ENCODE measurements at places on chromosomes 7 and 10.
A peak's percentile ranks its signal among the peaks of the same experiment; 100 is the strongest.

GRCh38 chr10:73905256-73906020 lies 5.5 kb upstream of the PLAU start:
- no peak for DNase-seq

GRCh38 chr10:72079356-72079755 lies 9.0 kb downstream of the SPOCK2 start:
- DNase-seq = no peak

DNA sequence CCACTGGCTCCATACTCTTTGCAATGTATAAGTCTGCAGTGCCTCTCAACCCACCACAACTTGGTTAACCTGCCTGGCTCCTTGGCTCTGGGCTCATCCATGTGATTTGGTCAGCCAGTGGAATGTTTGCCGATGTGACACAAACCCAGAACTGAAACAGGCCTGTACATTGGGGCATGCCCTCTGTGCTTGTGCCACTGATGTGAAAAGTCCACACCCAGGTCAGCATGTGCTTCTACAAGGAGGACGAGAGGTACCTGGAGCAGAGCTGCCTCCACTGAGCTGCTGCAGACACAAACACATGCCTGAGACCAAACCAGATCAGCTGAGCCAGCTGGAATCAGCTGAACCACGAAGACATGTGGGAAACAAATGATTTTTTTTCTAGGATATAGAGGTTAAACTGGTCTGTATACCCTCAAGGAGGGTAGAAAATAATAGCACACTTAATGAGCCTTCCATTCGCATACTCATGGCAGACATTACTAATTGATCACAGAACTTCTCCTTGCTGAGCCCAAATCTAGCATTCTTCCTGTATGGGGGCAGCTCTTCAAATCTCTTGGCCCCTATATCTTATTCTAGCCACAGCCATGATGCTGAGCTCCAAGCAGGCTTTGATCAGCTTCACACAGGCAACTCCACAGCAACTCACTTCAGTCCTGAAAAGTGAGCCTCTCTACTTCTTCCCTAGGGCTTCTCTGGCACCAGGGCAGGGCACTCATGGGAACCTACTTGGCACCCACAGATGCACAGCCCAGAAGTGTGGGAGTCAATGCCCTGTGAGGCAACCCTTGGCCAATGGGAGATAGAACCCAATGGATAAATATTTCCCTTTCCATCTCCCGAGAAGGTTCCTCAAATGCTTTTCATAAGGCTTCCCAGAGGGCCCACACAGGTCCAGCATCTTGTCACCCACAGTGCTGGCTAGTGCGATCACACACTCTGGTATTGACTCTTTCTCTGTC lies 18.6 kb downstream of the PYROXD2 start:
- no peak for DNase-seq

DNA sequence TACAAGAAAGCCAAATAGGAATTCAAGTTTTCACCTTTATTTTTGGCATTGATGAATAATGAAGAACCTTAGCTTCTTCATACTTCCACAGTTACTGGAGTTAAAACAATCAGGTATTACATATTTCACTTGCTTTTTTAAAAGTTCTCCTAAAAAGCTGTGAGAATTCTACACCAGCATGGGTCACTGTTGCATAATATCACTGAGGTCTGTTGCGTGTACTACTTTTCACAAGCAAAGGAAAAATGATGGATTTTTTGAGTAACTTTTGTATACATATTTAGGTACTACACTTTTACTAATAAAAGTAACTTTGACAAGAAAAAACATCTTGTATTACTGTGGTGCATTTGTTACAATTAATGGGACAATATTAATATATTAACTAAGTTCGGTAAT lies 15.2 kb downstream of the FAM24B start:
- DNase-seq = no peak

GRCh38 chr10:13183625-13184024 lies 22.3 kb downstream of the MCM10 start:
- peak; percentile 31 for DNase-seq

- no peak for DNase-seq
Observed at GRCh38 chr7:104843198-104843597, 170.8 kb upstream of the KMT2E start.

GRCh38 chr7:129055861-129056464 lies 1.1 kb upstream of the TNPO3 start:
- no peak for DNase-seq

- no peak for DNase-seq
Observed at GRCh38 chr7:143434660-143435059, 8.6 kb upstream of the TAS2R60 start.

GRCh38 chr7:36790311-36790787 lies 66.1 kb upstream of the AOAH start:
- DNase-seq = no peak

DNA sequence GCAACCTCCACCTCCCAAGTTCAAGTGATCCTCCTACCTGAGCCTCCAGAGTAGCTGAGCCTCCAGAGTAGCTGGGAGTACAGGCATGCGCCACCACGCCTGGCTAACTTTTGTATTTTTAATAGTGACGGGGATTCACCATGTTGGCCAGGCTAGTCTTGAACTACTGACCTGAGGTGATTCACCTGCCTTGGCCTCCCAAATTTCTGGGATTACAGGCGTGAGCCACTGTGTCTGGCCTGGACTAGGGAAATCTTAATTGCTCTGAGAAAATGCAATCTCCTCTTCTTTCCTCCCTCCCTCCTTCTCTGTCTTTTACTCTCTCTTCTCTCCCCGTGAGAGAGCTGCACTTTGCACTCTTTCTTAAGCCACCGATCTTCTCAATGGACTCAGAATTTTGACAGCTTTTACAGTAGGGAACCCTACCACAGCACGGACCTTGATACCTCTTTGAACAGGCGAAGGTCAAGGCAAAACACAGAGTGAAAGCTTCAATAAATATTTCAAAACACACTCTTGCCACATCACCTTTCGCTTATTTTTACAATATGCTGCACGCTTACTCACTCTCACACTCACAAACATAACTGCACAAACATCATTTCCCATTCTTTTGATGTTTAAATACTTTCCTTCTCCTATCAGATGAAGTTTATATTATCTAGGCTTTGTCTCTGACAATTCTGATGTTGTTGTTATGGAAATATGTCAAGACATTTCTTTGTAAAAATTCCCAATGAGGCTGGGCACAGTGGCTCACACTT lies 173.4 kb upstream of the NRP1 start:
- no peak for DNase-seq

DNA sequence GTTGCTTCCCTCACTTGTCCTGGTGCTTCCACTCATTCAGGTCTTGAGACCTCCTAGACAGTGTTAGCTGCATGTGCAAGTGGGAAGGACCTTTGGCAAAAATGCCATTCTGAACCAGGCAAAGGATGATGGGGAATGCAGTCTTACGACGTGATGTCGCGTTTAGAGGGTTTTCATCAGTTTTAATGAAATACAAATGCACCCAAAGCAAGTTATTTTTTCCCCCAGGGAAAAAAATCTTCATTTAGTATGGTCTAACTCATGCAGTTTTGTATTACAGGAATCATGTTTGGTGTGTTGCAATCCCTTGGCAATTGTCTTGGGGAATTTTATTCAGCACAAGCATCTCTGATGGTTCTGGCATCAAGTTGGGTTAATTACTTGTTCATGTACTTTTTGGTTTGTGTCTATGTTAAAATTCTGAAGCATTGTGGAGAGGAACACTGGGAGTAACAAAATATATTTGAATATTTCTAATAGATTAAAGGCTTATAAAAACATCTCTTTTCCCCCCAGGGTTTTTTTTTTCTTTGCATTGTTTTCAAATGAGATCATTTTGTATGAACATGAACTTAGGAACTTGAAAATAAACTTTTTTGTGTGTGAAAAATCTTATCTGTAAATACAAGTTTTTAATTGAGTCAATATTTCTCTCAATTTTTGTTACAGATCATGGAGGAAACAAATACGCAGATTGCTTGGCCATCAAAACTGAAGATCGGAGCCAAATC lies 188.9 kb downstream of the BICC1 start:
- no peak for DNase-seq

GRCh38 chr7:157678501-157678900 lies 341.7 kb downstream of the DNAJB6 start:
- no peak for DNase-seq

GRCh38 chr7:81140775-81141174 lies 221.9 kb upstream of the SEMA3C start:
- no peak for DNase-seq

- DNase-seq = no peak
Observed at GRCh38 chr10:75450644-75451640, 19.5 kb downstream of the LRMDA start.

All from GM12878 (cell line).